ENCODE measurements at places on chromosomes 7 and 10.
A peak's percentile ranks its signal among the peaks of the same experiment; 100 is the strongest.

GRCh38 chr10:69338547-69339450 is 60.5 kb downstream of the HK1 start:
- no peak for DNase-seq
- H3K27me3 ChIP-seq, result no peaks in the 10 kb centered on the region
- H3K27ac ChIP-seq, result peak overlapping the region; percentile 77
- H3K36me3 ChIP-seq, result no peaks in the 10 kb centered on the region
- H3K4me3 ChIP-seq, result no peak overlapping the region

- no peaks in the 10 kb centered on the region for H3K4me1 ChIP-seq
- no peak overlapping the region for H3K27ac ChIP-seq
- H3K36me3 ChIP-seq, result no peaks in the 10 kb centered on the region
- H3K4me3 ChIP-seq, result no peak overlapping the region
- no peaks in the 10 kb centered on the region for H3K27me3 ChIP-seq
Measured at GRCh38 chr10:5354068-5354467, 10.7 kb upstream of the UCN3 start.

DNA sequence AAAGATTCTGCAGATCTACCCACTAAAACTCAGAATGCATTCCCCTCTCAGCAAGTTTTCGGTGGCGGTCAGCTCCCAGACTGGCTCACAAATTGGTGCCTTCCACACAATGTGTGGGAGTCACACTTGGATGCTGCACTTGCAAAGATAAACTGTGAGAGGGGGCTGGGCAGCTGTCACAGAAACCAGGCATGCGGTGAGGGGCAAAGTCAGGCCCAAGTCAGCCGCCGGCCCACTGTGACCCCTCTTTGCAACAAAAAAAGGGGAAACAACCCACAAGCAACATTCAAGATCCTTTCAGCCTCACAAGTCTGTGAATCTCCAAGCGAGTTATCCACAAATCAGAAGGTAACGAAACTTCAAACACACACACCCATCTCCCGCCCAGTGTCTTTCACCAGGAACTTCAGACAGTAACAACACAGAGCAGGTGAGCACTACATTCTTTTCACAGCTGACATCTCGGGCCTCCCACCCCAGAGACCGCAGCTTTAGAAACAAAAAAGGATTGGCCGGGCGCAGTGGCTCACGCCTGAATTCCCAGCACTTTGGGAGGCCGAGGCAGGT is 32.0 kb downstream of the SNX8 start:
- no peak overlapping the region for H3K4me3 ChIP-seq
- no peaks in the 10 kb centered on the region for H3K36me3 ChIP-seq
- no peaks in the 10 kb centered on the region for H3K4me1 ChIP-seq
- H3K27ac ChIP-seq, result no peak overlapping the region

GRCh38 chr10:87538092-87539015 is 33.7 kb downstream of the MINPP1 start:
- H3K36me3 ChIP-seq, result no peaks in the 10 kb centered on the region
- H3K27me3 ChIP-seq, result no peaks in the 10 kb centered on the region
- no peak overlapping the region for H3K27ac ChIP-seq
- H3K4me1 ChIP-seq, result no peaks in the 10 kb centered on the region
- no peak for DNase-seq

GRCh38 chr7:16791071-16791470 is 13.7 kb downstream of the AGR2 start:
- no peaks in the 10 kb centered on the region for H3K27me3 ChIP-seq

DNA sequence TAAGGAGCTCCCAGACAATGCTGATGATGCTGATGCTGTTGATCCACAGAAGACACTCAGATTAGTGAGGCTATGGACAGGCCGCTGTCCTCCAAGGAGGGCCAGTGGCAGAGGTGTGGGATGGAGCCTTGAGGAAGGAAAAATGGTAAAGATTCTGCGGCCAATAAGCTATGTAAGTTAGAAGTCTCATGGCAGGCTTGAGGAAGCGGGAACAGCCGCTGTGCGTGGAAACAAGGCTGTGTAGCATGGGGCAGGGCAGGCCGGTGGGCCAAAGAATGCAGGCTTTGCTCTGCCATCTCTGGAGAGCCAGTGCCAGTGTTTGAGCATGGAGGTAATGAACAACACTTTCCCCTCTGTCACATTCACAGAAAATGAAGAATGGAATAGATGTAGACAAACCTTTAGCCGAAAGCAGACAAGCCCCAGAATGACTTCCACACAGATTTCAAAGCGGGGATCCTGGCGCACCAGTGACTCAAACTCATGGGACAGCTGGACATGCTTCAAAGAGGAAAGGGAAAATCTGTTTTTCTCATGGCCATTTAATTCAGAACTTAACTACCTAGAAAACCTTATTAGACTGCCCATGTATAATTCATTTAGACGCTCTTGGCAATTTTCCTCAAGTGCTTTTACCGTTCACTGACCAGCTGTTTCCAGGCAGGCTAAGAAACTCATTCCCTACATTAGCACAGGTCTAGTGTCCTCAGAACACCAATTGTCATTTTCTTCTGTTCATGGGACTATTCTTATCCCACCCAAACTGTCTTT is 16.9 kb upstream of the FIGNL1 start:
- no peak for DNase-seq
- H3K4me3 ChIP-seq, result no peak overlapping the region
- H3K27ac ChIP-seq, result no peak overlapping the region
- no peaks in the 10 kb centered on the region for H3K27me3 ChIP-seq

DNA sequence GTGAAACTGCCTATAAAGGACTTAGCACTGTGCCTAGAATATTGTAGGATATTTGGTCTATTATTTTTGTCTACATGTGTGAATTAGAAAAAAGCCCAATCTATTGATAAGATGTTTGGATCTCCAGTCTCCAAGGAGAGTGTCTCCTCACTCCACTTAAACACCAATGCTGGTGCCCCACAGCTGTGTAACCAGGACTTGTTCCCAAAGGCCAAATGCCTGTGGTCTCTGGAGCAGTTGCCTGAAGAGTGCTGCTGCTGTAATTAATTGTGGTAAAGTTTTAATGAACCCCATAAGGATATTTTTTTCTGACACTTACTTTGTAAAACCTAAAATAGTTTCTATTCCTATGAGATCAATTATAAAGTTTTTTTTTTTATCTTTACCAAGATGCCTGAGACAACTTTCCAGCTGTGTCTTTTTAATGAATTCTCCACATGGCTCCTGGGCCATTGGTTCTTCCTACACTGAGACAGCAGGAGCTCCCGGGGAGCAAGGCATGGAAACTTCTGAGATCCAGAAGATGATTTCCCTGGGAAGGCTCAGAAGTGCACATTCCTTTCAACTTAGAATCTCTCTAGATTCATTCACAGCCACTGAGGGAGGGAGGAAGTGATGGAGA is 11.2 kb upstream of the OR2A5 start:
- H3K27ac ChIP-seq, result no peak overlapping the region
- no peak for DNase-seq
- H3K4me1 ChIP-seq, result no peaks in the 10 kb centered on the region
- no peaks in the 10 kb centered on the region for H3K36me3 ChIP-seq
- no peaks in the 10 kb centered on the region for H3K27me3 ChIP-seq

DNA sequence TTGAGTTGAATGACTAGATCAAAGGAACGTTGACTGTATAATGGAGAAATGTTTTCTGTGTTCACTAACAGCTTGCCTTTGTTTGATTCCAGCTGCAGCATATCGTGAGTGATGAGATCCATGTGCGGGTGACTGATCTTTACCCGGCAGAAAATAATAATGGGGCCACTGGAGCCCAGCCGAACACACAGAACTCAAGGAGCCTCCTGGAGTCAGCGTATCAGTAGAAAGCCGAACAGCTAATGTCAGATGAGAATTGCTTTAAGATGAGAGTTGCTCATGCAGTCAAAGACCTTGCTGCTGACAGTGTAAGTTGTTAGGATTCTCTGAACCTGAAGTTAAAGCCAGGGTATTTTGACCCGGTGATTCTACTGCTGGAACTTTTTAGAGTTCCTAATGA is 34.3 kb upstream of the MTPAP start:
- DNase-seq, result no peak
- H3K27ac ChIP-seq, result no peak overlapping the region
- no peaks in the 10 kb centered on the region for H3K4me1 ChIP-seq
- no peaks in the 10 kb centered on the region for H3K36me3 ChIP-seq

DNA sequence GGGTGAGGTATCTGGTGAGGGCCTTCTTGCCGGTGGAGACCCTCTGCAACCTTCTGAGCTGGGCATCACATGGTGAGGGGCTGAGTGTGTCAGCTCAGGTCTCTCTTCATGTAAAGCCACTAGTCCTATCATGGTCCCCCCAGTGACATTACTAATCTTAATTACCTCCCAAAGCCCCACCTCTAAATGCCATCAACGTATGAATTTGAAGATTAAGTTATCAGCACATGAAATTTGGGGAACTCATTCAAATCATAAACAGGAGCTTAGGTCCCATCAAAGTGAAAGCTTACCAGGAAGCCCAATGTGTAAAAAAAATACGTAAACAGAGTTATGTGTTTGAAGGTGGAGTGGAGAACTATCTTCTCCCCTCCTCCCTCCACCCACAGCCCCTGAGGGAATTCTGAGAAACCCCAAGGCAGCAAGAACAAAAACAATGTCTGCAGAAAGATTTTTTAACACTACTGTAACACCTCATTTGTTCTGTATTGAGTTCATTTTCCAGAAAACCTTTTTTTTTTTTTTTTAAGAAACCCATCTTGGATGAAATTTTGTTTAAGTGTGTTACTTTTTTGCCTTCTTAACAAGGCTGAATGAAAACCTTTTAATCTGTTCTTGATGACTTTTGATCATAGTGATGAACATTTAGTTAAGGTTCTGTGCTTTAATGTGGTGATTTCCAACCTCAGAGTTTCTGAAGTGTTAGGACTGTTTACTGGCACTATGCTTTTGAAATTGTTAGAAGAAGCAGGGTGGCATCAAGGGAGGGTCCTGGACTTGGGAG is 19.1 kb upstream of the PCGF5 start:
- H3K4me3 ChIP-seq, result no peak overlapping the region
- H3K36me3 ChIP-seq, result no peaks in the 10 kb centered on the region

DNA sequence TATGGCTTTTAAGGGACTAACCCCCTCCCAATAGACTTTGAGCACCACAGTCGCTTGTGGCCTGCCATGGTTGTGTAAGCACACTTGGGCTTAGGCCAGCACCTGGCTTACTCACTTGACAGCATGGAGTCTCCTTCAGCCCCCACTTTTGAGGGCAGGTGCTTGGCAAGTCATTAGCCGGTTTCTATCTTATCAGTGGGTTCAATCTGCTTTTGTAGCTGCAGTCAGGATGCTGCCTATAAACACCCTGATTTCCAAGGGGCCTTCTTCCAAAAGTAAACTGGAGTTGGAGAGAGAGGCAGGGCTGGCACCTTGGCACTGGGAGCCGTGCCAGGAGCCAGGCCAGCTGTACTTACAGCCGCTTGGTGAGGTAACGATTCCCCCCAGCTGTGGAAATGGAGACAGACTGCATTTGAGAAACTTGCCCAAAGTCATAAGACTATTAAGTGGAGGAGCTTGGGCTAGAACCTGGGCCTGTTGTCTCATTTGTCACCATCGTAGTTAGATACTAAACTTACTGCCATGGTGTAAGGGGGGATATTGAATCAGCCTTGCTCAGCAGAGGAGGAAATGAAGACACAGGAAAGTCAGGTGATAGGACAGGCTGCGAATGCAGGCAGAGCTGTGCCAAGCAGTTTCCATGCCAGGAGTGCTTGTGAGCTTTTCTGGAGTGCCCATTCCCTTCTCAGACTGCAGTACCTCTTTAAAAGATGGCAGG is 92.2 kb upstream of the EFCAB10 start:
- H3K4me3 ChIP-seq, result no peak overlapping the region
- no peak overlapping the region for H3K27ac ChIP-seq
- no peaks in the 10 kb centered on the region for H3K27me3 ChIP-seq

DNA sequence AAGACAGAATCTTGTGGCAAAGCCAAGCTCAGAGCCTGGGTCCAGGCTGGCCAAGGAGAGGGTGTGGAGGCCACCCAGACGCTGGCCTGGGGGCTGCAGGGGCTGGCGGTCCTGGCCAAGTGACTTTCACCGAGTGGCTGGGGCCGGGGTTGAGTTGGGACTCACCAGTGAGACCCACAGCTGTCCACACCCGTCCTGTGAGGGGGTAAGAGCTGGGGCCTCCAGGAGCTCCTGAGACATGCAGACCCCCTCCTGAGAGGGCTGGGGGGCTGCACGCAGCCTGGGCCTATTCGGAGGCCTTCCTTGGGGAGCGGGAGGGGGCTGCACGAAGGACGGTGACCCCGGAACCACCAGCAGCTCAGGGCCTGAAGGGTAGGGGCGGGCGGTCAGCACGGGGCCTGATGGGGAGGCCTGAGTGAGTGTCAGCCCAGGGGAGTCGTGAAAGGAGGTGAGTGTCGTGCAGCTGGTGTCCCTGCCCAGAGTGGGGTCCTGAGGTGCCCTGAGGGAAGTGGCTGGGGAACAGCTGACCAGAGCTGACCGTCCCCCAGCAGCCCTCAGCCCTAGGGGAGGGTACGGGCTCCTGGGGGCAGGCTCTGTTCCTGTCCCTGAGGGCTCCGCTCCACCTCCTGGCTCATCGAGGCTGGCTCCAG is 100.9 kb downstream of the FOXL3 start:
- no peak overlapping the region for H3K27ac ChIP-seq
- no peaks in the 10 kb centered on the region for H3K36me3 ChIP-seq
- H3K27me3 ChIP-seq, result no peaks in the 10 kb centered on the region
- no peak for DNase-seq
- no peaks in the 10 kb centered on the region for H3K4me1 ChIP-seq

DNA sequence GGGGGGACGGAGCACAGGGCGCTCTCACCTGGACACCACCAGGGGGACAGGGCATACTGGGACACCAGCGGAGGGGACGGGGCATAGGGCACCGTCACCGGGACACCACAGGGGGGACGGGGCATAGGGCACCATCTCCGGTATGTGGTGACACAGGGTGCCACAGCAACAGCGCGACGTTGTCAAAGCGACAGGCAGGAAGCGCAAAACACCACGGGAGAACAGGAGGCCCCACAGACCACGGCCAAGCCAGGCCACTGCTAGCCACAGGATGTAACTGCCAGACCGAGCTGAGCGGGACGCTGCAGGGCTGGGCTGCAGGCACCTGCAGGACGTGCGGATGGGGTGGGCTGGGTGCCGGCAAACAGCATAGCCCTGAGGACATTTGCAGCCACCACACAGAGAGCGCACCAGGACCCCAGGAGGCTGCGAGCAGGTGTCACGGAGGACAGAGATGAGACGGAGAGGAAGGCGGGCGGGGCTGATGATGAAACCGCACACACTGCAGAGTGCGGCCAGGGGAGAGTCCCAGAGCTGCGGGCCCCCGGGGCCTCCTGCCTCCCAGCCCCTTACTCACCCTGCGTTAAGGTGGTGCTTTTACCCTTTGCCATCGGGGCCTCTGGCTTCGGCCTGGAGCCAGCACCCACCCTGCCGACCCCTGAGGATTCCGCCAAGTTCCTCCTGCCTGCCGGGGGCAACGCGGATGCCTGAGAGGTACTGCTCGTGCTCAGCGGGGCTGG is 17.5 kb downstream of the MICALL2 start:
- no peak overlapping the region for H3K4me3 ChIP-seq
- H3K36me3 ChIP-seq, result no peaks in the 10 kb centered on the region
- H3K27me3 ChIP-seq, result no peaks in the 10 kb centered on the region
- no peak for DNase-seq

GRCh38 chr10:92231196-92231595 is 59.7 kb downstream of the CPEB3 start:
- no peaks in the 10 kb centered on the region for H3K36me3 ChIP-seq
- no peak overlapping the region for H3K27ac ChIP-seq
- no peaks in the 10 kb centered on the region for H3K27me3 ChIP-seq
- peaks cover 4% of the 10 kb centered on the region for H3K4me1 ChIP-seq
- no peak overlapping the region for H3K4me3 ChIP-seq
- no peak for DNase-seq

Data from prostate gland (tissue), 2 donors.